ENCODE measurements at places on chromosomes 2 and 18.

GRCh38 chr2:156490466-156490840 is 54.3 kb downstream of the GPD2 start:
- no peak for DNase-seq

DNA sequence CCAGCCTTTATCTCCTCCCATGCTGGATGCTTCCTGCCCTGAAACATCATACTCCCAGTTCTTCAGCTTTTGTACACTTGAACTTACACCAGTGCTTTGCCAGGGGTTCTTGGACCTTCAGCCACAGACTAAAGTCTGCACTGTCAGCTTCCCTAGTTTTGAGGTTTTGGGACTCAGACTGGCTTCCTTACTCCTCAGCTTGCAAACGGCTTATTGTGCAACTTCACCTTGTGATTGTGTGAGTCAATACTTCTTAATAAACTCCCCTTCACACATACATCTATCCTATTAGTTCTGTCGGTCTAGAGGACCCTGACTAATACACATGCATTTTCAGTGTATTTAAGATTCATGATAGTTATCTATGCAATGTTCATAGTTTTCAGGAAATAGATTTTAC is 35.8 kb upstream of the ZNF804A start:
- no peak for DNase-seq

- DNase-seq = no peak
Measured at GRCh38 chr2:95301876-95302641, 4.9 kb downstream of the KCNIP3 start.

- no peak for DNase-seq
Measured at GRCh38 chr2:224630659-224631550, 45.7 kb upstream of the CUL3 start.

- DNase-seq = no peak
Measured at GRCh38 chr18:70920840-70921374, 632.1 kb downstream of the SOCS6 start.

- DNase-seq = no peak
Measured at GRCh38 chr18:9629709-9630108, 15.3 kb upstream of the PPP4R1 start.

- peak; percentile 40 for DNase-seq
Measured at GRCh38 chr2:208025814-208026184, 472 bp upstream of the PLEKHM3 start.

DNA sequence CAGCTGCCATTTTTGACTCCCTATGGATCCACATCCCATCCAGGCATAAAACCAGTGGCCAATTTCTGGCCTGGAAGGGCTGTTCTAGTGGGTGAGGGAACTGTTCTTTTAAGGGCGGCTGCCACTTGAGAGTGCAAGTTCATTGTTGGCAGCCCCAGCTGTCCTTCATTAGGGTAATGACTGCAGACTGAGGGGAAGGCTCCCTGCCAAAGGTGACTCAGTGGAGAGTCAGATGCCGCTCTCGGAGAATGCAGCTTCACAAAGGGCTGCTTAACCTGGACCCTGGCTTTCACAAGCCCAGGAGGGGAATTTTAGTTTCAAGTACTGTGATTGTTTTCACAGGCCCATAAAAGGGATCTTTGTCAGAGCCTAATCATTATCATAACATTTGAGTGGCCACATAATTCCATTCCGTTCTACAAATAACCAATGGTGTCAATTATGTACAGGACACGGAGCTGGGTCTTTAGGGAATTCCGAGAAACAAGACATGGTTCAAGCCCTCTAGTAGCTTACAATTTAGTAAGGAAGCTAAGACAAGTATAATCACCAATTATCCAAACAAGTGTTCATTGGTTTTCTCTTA is 235.7 kb downstream of the CDCA7 start:
- peak; percentile 99 for DNase-seq

- no peak for DNase-seq
Measured at GRCh38 chr18:57084331-57085271, 62.3 kb upstream of the BOD1L2 start.

DNA sequence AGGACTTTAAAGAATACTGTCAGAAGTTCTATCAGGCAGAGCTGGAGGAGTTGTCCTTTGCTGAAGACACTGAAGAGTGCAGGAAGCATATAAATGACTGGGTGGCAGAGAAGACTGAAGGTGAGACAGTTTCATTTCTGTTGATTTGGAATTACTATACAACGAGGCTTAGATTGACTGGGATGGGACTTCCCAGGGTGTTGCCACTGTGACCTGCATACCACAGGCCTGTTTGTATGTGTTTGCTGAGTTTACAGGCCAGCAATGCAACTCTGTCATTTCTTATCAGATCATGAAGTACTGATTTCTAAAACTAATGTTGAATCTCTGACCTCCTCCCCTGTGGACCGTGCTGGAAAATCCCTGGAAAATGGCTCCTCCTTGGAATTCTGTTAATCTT is 11.8 kb downstream of the SERPINB8 start:
- no peak for DNase-seq

GRCh38 chr2:145597809-145598208 is 1077.9 kb upstream of the ZEB2 start:
- DNase-seq = no peak

DNA sequence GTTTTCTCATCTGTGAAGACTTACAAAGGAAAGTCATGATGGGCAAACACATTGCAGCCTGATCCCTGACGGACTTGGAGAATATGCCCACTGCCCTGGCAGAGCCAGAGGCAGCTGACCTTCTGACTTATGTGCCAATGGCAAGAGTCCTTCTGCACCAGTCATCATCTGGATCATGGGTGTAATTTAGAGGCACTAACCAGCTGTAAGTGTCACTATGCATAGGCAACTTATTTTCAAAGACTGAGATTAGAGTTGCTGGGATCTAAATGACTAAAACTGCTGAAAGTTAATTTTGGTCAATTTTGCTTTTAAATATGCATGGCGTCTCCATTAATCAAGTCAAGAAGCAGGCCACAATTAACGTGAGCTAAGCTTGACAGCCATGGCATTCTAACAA is 261.2 kb downstream of the BCL11A start:
- DNase-seq = no peak

DNA sequence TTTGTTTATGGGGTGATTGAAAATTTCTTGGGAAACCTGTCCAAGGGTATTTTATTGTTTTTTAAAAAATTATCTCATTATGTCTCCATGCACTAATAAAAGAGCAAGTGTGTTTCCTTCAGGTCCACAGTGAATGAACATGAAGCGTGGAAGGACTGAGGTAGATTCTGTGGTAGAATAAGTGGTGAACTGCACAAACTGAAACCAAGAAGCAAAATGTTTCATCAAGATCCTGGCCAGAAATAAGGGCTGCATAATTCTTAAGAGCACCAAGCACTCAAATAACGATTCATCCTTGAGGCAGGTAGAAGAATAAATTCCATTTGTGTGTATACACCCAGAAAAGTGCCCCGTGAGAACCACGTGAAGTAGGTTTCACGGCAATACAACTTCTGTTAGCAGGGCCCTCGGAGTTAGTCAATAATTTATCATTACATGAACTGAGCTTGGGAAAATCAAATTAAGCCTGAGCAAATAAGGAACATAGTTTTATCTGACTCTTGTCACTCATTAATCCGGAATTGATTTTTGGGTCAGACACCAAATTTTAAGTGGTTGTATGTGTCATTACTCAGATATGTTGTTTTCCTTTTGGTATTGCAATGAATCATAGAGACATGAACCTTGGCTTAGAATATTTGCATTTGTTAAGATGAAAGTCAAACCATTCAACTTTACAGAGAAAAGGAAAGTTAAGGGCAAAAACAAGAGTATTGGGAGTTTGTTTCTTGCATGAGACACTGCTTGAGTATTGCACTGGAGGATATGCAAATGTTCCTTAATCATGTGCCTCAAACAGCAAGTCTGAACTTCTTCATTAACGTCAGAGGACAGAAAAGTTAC is 472.6 kb upstream of the NETO1 start:
- no peak for DNase-seq

DNA sequence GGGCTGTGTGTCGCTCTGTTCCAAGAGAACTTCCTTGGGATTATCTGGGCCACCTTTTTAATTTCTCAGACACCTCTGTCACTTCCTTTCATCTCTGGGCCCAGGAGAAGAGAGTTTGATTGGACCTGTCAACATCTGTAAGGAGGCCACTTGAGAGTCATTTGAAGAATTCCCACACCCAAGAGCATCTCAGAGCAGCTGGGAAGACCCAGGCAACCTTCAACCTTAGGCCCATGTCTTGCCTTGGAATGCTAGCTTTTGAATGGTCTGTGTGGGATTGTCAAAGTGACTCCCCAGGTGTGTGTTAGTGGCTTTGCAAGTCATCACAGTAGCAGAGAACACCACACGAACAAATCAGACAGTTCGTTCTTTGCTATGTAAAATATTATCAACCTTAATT is 280.3 kb downstream of the CYRIA start:
- no peak for DNase-seq

DNA sequence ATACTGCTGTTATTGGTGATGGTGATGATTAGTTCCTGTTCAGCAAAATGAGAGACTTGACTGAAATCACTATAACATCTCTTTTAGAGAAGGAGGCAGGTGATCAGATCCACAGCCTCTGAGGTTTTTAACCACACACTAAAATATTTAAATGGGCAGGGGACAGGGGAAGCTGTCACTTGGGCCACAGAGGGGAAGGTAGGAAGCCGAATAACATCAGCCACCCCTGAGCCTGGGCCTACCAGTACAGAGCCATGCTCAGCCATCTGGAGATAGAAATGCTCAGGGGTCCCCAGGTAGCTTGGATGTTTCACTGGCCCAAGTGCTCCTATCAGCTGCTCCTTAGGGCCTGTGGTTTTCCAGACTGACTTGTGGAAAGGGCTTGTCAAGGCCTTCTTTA is 122.3 kb downstream of the MRO start:
- no peak for DNase-seq

DNA sequence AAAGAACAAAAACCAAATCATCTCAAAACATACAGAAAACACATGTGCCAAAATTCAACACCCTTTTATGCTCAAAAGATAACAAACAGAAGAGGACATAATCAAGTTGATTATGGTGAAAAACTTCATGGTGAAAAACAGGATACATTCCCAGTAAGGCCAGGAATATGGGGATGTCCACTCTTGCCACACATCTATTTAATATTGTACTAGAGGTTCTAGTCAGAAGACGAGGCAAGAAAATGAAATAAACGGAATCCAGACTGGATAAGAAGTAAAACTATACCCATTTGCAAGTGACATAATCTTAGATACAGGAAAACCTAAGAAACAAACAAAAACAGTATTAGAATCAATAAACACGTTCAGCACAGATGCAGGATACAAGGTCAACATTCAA is 40.8 kb downstream of the MAP3K2 start:
- DNase-seq = no peak

- DNase-seq = no peak
Measured at GRCh38 chr2:168499500-168499899, 43.4 kb downstream of the CERS6 start.

DNA sequence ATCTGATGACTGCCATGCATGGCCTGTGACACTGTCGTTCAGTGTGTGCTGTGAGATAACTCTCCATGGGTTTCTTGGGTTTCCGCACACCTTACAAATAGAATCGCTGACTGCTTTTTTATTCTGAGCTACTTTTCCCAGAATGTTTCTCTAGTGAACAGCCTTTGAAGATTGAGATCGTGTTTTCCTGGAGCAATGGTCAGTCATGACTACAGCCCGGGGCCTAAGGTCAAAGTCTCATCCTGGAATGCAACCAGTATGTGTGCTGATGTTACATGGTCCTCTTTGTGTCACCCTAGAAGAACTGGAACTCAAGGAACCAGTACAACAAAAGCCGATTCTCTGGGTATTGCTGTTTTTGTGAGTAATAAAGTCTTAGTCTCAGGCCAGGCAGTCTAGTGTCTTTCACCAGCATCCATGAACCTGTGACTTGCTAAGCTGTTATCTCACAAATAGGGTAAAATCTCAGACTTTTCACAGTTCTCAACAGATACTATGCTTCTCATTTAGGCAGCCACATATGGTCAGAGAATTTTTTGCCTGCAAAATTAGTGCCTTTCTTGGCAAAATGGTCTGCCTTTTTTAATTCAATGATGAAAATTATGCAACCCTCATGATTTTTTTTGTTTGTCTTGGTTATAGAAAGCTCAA is 124.9 kb upstream of the PIEZO2 start:
- DNase-seq = no peak

DNA sequence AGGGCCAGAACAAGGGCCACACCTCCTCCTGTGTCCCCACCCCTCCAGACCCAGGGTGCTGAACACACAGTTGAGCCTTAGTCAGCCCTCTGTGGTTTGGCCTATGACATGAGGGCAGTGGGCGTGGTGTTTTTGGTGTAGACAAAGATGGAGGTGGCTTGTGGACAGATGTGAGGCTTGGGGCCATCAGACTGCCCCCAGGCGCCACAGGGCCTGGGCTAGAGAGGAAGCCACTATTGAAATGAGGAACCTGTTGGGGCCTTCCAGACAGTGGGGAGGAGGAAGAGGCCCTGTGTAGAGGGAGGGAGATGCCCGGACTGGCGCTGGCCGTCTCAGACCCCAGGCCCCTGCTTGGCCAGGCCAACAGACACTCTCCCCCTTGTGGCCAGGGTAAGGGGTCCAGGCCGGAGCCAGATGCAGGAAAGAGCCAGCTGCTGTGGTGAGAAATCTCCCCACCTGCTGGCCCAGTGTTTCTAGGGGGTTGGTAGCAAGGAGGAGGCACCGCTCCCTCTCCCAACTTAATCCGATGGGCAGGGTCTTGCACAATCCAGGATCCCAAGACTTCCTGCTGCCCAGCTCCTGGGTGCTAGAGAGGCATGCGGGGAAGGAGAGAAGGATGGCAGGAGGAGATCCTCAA is 53.8 kb downstream of the SMAD7 start:
- DNase-seq = no peak

DNA sequence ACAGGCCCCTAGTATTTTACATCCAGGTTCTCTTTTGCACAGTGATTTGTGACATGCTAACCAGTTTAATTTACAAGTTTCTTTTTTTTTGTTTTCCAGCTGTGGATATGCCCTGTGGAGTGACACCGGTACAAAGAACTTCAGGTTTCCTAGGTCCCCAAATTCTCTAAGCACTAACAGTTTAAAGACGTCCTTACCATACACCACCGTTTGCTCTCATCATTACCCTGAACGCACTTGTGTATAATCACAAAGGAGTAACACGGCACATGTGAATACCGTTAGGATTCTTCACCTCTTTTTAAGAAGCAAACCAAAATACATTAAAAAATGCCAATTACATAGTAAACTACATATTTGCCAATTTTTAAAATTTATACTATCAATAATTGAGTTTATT is 853 bp downstream of the LANCL1 start:
- no peak for DNase-seq

DNA sequence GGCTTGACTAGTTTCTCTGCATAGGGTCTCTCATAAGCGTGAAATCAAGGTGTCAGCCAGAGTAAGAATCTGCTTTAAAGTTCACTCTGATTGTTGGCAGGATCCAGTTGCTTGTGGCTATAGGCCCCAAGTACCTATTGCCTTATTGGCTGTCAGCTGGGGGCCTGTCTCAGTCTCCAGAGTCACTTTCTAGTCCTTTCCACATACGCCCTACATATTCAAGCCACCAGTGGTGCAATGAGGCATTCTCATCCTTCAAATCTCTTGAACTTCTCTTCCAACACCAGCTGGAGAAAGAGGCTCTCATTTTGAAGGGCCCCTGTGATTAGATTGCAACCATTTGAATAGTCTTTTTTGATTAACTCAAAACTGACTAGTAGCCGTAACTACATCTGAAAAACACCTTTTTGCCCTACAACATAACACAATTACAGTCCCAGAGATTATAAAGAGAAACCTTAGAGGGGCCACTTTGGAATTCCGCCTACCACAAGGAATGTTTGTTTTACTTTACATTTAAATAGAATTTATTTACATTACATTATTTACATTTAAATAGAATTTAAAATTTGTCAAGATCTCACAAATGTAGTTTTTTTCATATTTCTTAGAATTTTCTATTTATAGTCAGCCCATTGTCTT is 520.1 kb downstream of the DSC3 start:
- no peak for DNase-seq

- no peak for DNase-seq
Measured at GRCh38 chr18:73509460-73509859, 638.2 kb downstream of the FBXO15 start.
